NCI-H1930 (cell line): ENCODE measurements at places on chromosomes 11 and 22.

DNA sequence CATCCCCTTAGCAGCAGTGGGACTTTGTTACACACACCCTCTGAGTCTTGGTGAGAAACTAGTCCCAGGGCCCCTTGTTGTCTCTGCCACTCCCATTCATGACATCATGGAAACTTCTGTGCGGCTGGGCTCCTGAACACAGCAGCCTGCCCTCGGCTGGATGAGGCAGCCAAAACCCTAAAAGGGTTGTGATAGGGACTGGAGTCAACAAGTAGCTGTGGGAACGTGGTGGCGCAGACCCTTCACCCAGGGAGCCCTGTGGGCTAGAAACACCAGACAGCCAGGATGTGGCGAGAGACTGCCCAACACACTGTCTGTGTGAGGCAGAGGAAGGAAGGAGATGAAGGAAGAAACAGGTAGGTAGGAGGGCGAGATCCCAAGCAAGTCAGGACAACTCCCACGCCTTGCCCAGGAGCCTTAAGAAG, 3.9 kb downstream of the CD3D start:
- DNase-seq: no peak

GRCh38 chr11:97557399-97557798, 1167.6 kb downstream of the JRKL start:
- DNase-seq: no peak

DNA sequence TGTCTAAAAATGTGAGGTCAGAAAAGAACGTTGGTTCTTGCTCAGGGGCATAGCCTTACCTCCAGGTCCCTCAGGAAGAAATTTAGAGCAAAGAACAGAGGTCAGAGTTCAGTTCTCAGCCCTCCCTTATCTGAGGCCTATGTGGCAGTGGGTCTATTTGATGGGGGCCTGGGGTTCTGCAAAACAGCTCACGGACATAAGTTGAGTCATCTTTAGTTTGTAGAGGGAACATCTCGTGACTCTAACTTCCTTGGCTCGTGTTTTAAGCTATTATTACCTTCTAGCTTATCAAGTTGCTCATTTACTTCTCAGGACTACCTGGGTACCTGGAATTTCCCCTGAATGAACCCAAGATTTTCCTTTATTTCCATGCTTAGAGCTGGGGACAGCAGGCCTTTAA, 91.3 kb upstream of the AMOTL1 start:
- DNase-seq: no peak

DNA sequence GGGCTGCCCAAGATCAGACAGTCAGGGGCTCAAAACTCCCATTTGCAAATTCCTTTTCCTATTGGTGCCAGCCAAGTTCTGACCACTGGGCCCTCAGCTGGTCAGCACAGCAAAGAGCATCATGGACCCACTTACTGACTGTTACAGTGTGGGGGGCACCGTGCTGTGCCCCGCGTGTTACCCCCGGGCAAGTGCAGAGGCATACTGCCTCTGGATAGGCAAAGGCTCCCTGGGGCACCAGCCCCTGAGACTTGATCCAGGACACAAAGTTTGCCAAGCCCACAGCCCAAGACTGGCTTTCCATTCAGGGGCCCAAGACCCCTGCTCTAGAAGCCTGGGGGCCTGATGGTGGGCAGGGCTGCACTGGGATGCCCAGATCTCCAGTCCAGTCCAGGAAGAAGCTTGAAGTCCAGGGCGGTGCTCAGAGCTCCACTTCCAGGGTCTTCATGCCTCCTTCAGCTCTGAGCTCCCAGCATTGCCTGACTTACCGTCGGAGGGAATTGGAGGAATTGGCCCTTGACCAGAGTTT, 6.6 kb downstream of the LRRC32 start:
- DNase-seq: no peak
